ENCODE measurements at places on chromosomes 11 and 22. TPM values are rescaled to one million over a fixed set of nuclear protein-coding genes. Genes with fewer than 3 reads are reported as not detected.

The HOATZ gene
- not detected for total RNA-seq

The CRACR2B gene
- total RNA-seq, result 1.9 TPM

The KLHDC7B gene
- total RNA-seq, result 0.05 TPM

The OR8D1 gene
- total RNA-seq, result not detected

The LINC01488 gene
- not detected for total RNA-seq

The EP300 gene
- 27.5 TPM for total RNA-seq

The INS gene
- not detected for total RNA-seq

The CALCA gene
- not detected for total RNA-seq

The SOX6 gene
- 7.9 TPM for total RNA-seq

The BAIAP2L2 gene
- not detected for total RNA-seq

The HYLS1 gene
- 2.0 TPM for total RNA-seq

The LRRC32 gene
- total RNA-seq, result 0.30 TPM

The FAM227A gene
- total RNA-seq, result 0.47 TPM

The NEAT1 gene
- 6.2 TPM for total RNA-seq

The CRELD2 gene
- total RNA-seq, result 39.7 TPM

The MN1 gene
- 36.6 TPM for total RNA-seq

The MADD gene
- total RNA-seq, result 28.8 TPM

The TIRAP gene
- 0.76 TPM for total RNA-seq

The SLCO2B1 gene
- total RNA-seq, result 0.20 TPM

The TRIM48 gene
- not detected for total RNA-seq

The OR52E1 gene
- not detected for total RNA-seq

The C11orf52 gene
- 1.4 TPM for total RNA-seq

The DDX25 gene
- not detected for total RNA-seq

The CDC42BPG gene
- 0.03 TPM for total RNA-seq

The DDB1 gene
- 214 TPM for total RNA-seq

The TTC17 gene
- 55.3 TPM for total RNA-seq

The MUC5AC gene
- total RNA-seq, result not detected

The CRYAB gene
- 4.1 TPM for total RNA-seq

The GLYAT gene
- total RNA-seq, result not detected

The CCDC87 gene
- 0.43 TPM for total RNA-seq

The NPAS4 gene
- not detected for total RNA-seq

The CHRM1 gene
- not detected for total RNA-seq

The MYRF gene
- 0.05 TPM for total RNA-seq

The SLC22A6 gene
- not detected for total RNA-seq

The RBFOX2 gene
- total RNA-seq, result 136 TPM

The OR52N4 gene
- not detected for total RNA-seq

The BCO2 gene
- 0.10 TPM for total RNA-seq
